ENCODE measurements at places on chromosomes 3 and 15.
A peak's percentile ranks its signal among the peaks of the same experiment; 100 is the strongest.

DNA sequence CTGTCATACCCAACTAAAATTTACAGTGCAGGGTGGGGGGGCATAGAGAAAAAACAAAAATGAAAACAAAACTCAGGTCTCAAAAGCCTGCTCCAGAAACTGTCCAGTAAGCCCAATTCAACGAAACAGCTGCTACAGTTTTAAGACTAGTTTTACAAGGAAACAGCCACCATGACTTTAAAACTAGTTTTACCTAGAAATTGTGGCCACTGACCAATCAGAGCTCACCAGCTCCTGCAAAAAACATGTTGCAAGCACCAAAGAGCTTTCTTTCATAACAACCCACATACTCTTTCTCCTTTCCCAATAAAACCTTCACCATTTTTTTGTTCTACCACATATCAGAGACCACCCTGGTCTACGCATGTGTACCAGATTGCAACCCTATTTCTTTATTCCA lies 7.3 kb upstream of the CFAP91 start:
- DNase-seq, result peak; percentile 15

GRCh38 chr3:157043771-157044170 lies 116.2 kb downstream of the CCNL1 start:
- peak; percentile 57 for DNase-seq

DNA sequence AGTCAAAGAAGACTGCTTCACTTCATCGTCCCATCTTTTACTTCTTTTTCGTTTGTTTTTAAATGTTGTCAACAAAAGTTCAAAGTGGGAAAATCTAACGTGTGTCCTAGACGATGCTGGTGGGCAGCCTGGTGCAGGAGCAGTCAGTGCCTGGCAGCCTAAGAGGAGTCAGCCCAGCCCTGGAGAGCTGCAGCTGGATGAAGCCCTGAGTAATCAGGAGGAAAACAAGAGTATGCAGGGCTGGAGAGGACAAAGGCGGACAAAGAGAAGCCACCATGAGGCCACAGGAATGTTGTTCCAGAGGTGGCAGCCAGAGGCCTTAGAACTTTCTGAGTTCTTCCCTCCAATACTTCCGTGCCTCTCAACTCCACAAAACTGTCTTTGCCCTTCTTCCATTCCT lies 5.7 kb downstream of the ADAMTS17 start:
- no peak for DNase-seq

DNA sequence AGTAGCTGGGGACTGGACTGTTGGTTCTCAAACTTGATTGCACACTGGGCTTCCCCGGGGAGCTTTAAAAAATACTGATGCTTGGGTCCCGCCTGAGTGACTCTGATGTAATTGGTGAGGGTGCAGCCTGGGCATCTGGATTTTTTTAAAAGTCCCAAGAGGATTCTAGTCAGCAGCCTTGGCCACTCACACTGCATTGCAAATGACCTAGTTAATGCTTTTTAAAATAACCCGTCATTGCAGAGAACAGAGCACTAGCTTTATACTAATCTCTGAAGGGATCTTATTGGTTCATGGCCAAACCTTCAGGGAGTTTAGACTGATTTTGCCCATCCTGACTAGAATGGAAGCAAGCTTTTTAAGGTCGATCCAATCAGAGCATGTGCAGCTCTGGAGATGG lies 310.6 kb upstream of the PROK2 start:
- DNase-seq, result no peak

DNA sequence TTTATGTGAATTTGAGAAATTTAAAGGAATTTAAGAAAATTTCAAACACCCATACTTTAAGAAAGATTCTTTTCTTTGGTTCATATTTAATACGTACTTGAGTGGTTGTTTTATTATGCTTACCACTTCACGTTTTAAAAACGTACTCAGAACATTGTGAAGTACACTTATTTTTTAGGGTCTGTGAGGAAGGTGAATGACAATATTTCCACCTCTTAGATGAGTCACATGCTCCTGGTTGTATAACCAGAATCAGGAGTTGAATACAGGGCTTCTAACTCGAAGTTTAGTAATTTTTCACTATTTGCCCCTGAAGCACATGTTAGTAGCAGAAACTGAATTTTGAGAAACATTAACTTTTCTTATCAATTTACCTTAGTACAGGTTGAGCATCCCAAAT lies 7.5 kb downstream of the SKIL start:
- no peak for DNase-seq

- no peak for DNase-seq
Observed at GRCh38 chr3:68974711-68975110, 38.8 kb downstream of the EOGT start.

DNA sequence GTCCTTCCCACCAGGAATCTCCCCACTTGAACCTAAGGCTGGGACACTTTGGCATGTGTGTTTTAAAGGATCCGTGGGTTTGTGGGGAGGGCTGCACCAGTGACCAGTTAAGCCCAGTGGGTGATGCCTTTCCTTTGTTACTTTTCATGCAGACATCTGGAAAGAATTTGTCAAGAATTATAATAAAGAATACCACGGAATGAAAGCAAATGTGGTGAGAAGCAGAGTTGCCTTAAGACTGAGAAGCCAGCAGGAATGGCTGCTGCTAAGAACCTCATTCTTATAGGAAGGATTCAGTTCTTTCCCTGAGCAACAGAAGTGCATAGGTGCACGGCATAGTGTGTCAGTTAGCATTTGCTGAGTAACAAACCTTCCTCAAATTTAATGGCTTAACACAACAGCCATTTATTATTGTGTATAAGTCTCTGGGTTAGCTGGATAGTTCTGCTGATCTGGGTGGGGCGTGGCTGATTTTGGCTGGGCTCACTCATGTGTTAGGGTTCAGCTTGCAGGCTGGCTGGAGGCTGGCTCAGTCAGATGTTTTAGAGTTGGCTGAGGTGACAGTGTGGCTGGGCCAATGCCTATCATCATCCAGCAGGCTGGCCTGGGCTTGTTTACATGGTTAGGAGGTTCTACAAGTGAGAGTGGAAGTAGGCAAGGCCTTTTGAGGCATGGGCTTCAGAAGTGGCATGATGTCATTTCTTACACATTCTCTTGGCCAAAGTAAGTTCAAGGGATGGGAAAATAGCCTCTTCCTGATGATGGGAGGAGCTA lies 262.7 kb upstream of the CTDSPL start:
- no peak for DNase-seq

DNA sequence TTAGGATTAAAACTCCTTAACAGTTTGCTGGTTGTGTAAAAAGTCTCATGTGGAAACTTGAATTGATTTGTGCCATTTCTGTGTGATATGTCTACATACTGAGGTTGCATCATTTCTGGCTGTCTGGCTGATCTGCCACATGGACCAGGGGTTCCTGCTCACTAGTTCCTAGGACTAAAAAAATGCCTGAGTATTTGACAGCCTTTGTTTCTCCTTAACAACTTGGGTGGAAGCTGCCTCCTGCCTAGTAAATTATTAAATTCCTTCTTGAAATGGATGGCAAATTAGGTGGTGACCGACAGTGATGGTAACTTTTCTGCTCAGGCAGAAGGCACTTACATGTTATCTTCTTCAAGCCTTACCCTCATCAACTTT lies 226.9 kb upstream of the MRPL3 start:
- no peak for DNase-seq

- DNase-seq, result no peak
Observed at GRCh38 chr15:99977929-99978328, 244.7 kb upstream of the LYSMD4 start.

DNA sequence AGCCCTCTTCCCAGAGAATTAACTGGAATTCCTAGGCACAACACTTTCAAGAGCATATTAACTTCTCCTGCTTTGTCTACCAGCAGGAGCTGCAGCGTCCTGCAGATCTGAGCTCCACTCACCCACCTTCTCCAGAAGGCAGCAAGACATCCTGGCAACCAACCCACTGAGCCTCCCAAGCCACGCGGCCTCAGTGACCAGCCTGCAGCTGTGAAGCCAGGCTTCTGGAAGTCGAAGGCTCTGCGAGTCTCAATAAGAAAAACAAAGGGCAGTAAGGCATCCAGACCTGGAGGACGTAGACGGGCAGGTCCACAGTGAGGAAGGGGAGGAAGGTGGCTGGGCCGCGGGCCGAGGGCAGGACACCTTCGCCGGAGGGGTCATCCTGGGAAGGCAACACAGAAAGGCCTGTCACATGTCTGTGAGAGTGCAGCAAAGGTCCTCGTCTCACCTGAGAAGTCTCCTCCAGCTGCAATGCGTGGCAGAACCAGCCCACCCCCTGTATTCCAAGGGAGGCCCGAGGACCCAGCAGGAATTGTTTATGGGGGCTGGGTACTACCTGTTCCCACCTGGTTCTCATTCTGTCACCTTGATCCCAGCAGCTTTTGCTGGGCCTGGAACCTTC lies 36.2 kb downstream of the ZXDC start:
- DNase-seq, result no peak

DNA sequence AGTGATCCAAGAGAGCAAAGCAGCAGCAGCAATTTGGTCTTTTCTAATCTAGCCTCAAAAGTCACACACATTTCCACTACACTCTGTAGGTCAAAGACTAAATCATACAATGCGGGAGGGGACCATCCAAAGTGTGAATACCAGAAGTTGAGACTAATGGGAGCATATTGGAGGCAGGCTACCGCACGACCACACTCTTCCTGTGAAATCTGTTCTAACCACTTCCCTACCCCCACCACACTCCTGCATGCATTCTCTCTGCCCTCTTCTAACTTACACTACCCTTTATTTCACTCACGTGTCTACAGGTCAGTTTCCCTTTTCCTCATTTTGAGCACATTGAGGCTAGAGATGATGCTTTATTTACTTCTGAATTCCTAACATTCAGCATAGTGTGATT lies 23.7 kb upstream of the PRTG start:
- no peak for DNase-seq

- no peak for DNase-seq
Observed at GRCh38 chr3:71512000-71512399, 71.5 kb downstream of the FOXP1 start.

- DNase-seq, result no peak
Observed at GRCh38 chr3:12375572-12375971, 86.7 kb downstream of the PPARG start.

- DNase-seq, result peak; percentile 42
Observed at GRCh38 chr15:74036271-74037170, 42.0 kb downstream of the PML start.

- no peak for DNase-seq
Observed at GRCh38 chr3:67587301-67587700, 67.1 kb downstream of the SUCLG2 start.

DNA sequence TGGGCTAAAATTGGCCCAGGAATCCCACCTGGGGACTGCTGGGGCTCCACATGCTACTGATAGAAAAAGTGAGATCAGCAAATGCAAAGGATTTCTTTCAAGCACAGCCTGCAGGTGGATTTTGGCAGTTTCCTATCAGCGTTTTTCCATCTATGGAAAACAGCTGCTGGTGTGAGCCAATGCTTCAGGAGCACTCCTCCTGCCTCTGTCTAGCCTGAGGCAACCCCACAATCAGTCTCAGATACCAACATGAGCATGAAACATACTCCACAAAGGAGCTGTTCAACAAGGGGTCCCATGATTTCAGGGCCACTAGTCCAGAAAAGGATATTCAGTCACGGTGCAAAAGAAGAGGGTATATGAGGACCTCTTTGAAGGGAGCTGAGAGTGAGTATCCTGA lies 311.5 kb upstream of the THBS1 start:
- no peak for DNase-seq

GRCh38 chr15:92907229-92907628 lies 7.1 kb downstream of the CHD2 start:
- DNase-seq, result peak; percentile 35

DNA sequence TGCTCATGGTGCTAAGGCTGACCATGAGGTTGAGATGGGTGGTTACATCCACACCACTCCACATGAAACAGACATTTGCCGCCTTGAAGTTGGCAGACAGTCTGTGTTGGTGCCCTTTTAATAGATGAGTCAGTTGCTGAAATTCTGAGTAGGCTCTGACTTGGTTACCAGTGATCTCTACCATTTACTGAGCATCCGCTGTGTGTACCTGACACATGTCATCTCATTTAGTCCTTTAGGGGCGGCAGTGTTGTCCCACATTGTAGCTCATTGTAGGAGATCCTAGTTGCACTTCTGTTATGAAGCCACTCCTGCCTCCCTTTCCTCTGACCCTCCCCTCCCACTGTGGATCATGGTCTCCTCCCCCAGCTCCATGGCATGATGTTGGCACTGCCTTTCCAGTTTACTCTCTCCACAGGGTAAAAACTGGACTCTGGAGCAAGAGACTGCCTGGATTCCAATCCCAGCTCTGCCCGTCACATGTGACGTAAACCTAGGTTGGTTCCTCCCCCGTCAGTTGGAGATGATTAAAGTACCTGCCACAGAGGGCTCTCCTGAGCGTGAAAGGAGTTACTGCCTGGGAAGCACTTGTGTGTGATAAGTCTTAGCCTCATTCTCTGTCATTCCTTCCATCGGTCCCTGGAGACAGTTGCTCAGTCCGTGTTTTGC lies 21.6 kb downstream of the SLCO3A1 start:
- no peak for DNase-seq

DNA sequence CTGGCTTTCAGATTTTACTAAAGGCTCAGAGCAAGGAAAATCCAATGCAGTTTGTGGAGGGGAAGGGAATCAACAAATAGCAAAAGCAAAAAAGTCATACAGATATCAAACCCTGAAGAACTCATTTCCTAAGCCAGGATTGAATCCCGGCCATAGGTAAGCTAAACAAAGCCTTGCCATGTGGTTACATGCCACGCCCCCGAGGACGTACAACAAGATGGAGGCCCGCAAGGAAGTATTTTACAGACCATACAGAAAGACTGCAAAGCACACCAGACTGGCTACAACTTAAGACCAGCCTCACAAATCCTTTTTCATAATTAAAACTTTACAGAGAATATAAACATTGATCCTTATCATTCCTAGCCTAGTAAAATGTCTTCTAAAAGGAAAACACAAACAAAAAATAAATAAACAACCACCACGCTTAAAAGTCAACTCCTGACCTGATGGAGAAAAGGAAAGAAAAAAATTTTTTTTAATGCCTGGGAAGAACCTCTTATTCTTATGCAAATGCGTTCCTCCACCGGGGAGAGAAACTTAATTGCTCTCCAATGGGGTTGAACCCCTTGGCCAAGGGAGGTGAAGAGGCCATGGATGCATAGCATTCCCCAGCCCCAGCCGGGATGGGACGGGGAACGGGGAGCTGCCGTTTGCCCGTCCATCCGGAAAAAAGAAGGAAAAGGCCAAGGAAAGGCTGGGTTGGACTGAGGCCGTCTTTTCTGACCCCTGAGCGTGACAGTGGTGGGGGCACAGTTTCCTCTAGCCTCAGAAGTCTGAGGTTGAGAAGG lies 39.3 kb downstream of the IL1RAP start:
- no peak for DNase-seq

DNA sequence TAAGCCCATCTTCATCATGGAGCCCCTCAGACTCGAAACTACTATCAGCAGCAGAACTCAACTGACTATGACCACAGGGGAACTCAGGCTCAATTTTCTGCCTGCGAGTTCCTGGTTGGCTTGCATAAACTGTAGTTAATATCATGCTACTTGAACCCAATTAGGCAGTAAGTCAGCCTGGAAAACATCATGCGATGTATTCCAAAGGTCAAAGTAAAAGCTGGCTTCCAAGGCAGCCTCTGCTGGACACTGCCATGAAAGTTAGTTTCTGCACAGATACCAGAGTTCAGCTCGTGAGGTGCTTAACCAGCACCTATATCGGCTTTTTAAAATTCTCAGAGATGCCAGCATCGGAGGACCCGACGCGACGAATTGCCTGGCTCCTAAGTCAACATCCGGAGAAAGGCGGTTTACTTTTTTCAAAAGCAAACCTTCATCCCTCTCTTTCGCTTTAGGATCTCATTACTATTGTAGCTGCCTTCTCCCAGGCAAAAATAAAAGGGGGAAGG lies 3.8 kb downstream of the ANP32A start:
- DNase-seq, result peak; percentile 17

GRCh38 chr3:128372707-128373533 lies 93.8 kb downstream of the DNAJB8 start:
- DNase-seq, result no peak
